ENCODE measurements at places on chromosomes 4 and X.

DNA sequence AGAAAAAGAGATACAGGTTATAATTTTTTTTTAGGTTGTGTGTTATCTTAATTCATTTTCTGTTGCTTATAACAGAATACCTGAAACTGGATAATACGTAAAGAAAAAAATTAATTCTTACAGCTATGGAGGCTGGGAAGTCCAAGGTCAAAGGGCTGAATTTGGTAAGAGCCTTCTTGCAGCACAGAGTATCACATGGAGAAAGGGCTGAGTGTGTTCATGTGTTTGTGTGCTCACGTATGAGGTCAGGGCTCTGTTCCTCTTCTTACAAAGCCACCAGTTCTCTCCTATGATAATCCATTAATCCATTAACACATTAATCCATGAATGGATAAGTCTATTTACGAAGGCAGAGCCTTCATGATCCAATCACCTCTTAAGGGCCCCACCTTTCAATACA, 8.6 kb upstream of the RAB28 start:
- no peak for DNase-seq

DNA sequence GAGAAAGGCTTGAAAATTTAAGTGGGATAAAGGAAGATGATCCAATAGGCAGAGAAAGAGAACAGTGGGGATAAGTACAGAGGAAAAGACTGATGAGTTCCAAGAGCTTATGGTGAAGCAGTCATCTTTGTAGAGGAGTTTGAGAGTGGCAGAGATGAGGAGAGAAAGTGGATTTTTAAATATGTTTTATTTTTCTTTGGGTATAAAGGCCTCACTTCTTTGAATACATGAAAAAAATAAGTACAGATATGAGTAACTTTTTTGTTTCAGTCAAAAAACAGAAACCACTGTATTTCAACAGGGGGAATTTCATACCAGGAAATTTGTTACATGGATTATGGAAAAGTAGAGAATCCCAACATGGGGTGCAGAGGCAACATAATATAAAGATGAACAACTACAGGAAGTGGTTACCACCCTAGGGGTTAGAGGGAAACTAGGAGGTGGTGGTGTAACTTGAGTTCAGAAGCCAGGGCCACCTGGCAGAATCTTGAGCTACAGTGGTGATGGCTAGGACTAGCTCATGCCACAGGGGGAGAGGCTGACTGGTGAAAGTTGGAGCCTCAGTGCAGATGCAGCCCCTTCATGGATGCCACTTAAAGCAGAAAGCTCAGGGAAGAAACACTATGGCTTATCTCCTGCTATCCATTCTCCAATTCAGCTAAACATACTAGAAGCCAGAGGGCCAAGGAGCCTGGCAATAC, 3.4 kb upstream of the CYBB start:
- DNase-seq: no peak

DNA sequence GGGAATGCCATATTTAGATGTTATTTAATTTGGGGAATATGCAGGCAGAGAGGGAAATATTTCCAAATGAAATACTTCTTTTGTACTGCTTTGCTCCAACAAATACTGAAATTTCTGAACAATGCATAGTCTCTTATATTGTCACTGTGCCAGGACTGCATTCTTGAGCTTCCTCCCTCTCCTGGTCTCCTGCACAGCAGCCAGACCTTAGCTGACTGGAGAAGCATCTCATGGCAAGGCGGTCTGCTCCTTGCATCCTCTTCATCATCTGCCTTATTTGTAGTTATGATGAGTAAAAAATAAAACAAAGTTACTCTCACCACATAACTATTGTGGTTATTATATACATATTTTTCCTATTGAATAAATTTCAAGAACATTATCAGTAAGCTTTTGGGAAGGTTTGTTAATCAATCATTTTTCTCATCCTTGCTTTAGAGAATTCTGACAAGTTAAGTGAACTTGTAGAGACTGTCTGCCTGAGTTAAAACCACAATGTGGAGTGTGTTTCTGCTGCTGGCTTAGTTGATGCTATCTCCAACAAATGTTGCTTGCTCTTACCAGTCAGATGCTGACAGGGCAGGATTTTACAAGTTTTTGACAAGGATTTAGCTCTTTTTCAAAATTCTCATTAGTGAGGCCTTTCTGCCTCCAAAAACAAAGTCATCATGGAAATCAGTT, 153.6 kb downstream of the SOWAHB start:
- no peak for DNase-seq

GRCh38 chrX:30965767-30966166, 76.7 kb upstream of the TAB3 start:
- DNase-seq: no peak

DNA sequence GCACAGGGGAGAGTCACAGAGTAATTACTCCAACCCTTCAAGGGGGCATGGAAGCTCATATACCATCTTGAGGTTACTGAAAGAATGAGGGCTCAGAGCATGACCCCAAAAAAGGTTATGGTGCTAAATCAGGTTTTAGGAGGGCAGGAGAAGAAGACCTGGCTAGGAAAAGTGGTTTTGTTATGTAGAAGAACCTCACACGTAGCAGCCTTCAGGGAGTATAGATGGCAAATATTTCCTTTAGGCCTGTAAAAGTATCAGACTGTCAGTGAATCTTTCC, 102.0 kb upstream of the PDE5A start:
- DNase-seq: no peak

DNA sequence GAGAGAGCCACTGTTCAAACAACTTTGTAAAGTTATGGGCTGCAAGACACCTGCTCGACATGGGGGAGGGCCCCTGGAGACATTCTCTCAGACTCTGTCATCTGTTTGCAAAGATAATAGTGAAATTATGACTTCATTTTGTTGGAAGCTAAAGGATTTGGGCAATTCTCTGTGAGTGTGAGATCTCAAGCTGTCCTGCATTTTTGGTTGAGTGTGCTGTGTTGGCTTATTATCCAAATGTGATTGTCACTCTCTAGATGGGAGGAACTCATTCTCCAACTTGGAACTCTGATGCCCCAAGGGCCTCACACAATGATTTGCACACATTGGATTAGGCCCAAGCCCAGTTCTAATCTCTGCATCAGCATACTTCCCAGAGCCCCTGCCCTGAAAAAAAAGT, 63.7 kb downstream of the STK32B start:
- no peak for DNase-seq

DNA sequence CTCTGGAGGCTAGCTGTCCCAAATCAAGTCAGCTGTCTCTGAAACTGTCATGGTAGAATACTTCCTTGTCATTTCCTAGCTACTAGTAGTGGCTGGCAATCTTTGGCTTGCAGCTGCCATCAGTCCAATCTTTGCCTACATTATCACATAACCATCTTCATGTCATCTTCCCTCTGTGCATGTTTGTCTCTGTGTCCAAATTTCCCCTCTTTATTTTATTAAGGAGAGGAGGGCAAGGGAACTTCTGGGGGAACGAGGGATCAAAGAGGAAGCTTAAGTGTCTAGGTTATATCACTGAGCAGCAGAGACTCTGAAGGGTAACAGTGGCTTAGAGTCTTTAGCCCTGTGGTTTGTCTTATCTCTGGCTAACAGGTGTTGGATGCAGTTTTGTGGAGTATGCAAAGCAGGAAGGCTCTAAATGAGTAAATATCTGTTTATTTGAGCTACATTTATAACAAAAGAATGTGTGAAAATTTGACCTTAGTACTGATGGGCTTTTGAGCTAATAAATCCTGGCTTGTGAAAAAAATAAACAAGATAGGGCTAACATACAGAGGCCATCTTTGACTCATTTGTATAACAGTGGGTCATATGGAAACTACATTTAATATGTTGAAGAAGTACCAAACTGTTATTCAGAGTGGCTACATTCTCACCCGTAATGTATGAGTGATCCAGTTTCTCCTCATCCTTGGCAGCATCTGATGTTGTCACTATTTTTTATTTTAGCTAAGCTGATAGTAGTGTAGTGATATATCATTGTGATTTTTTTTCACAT, 49.4 kb upstream of the ENOX2 start:
- DNase-seq: no peak

- no peak for DNase-seq
These were observed 15.6 kb downstream of the BCORL1 start for GRCh38 chrX:129998021-129998420.

DNA sequence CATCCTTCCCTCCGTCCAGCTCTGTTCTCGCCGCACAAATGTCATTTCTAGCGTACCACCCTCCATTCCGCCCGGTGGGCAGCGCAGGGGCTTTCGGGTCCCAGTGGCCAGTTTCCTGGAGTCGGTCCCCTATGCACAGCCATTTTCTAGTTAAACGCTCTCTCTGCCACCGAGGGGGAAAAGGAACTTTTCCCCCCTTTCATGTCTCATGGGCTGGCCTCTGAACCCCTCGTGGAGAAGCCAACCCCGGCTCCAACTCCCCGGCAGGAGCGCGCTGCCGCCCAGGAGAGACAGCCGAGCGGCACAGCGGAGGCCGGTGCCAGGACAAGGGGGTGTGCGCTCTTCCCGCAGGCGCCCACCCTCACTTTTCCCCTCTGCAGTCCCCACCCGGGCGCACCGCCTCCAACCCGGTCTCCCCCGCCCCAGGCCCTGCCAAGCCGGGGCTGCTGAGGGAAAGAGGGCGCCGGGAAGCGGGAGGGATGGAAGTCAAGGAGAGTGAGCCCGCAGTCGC, 662 bp downstream of the APBB2 start:
- no peak for DNase-seq

- DNase-seq: no peak
These were observed 95.5 kb upstream of the PPP2R3B start for GRCh38 chrX:482192-482701.

- DNase-seq: peak; percentile 26
These were observed 31.6 kb upstream of the C1QTNF7 start for GRCh38 chr4:15396157-15396800.

DNA sequence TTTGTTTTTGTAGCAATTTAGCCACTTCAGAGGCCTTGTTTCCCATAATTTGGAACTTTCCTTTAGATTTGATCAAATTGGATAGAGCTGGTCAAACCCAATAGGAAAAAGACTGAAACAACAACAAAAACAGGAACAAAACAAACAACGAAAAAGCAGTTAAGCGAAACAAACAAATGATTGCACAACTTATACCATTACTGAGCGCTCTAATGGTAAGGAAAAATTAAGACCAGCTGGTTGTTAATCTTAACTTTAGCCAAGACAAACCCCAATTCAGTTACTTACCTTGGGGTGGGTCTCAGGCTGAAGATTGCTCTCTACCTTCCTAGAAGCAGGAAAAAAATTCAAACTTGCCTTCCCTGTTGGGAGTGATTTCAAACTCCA, 38.3 kb downstream of the SPCS3 start:
- no peak for DNase-seq

Measured in stimulated activated CD4-positive, alpha-beta T cell treated with anti-CD3 and anti-CD28 coated beads, Interleukin-1b, Interleukin-23, amount 100 ng/mL, for 4 hours (primary cell).